ENCODE measurements at places on chromosomes 12 and 14. TPM values are rescaled to one million over a fixed set of nuclear protein-coding genes. Genes with fewer than 3 reads are reported as not detected.

DNA sequence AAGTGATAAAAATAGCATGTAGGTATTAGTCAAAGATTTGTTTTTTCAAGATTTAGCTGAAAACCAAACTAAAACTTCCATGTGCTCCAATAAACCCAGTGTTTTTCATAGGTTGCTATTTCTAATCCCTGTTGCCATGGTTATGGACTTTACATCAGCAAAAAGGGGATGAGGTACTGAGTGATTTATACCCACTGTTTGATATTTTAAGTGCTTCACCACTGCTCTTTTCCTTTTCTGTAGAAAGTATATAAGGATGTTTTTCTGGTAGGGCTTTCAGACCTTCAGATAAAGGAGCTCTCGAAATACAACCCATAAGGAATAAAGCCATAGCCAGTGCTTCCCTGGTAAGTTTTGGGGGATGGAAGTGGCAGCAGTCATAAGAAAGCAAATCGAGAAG, at the start of gene OTOGL:
TSS of gene OTOGL (plus strand) at position 279 of the 400 bp plus-strand sequence. CDS start 109,895 bp downstream, outside the sequence.
- DNase-seq, result no peak

GRCh38 chr12:8676651-8677050, 14.0 kb upstream of the MFAP5 start:
- DNase-seq, result no peak

OR6C74 gene
- not detected for total RNA-seq

DNA sequence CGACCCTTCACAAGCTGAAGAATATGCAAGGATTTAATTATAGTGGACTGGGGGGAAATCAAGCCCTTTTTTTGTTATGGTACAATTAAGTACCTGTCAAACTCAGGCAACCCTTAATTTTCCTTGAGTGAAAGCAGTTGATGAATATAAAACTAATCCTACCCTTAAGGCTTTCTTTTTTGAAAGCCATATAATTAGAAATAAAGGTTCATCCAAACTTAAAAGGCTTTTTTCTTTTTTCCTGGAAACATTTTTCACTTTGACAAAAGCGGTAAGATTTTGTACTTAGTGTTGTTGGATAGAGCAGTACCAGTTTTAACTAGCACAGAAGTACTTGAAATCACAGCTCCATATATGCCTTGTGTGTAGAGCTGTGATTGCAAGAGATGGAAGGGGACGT, 91.9 kb upstream of the MANSC4 start:
- DNase-seq, result no peak

DNA sequence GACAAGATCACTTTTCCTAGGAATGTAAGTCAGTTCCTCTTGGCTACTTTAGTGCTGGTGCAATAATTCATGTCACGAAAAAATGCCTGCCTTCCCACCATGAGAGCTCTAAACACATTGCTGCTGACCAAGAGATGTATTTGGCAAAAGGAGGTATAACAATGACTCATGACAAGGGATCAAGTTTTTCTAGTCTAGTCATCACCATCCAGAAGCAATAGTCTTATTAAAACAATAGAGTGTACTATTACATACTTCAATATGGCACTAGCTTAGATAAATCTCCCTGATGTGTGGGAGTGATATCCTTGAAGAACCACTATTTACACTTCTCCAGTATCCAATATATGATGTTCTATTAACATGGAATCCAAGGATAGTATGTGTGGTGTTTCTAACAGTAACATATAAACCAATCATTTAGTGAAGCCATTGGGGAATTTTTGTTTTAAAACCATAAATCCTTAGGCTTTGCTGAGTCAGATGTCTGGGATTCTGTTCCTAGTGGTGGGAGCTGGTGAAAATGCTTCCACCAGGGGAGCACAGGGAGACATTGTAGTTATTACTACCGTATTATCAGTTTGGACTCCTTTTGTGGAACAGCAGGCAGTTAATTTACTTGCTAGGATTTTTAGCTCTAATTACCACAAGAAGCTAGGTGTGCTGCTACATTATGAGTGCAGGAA, 1387.5 kb downstream of the LRFN5 start:
- DNase-seq, result no peak

VWF gene
- total RNA-seq, result 0.21 TPM

DNA sequence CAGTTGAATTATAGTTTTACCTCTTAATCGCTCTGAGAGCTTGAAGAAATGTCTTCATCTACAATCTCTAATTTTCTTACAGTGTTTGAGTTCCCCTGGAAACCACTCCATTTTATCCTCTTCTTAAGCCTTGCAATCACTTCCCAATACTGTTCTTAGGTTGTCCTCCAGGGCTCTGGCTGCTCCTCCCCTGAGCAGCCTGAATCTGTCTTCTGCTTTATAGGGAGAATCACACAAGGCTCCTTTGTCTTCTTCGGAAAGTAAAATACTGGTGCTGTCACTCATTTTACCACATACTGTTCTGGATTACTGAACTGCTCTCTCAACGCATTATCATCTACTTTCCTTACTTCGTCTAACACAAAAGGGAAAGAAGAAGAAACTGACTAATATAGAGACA, 133.7 kb downstream of the MDGA2 start:
- DNase-seq, result peak; percentile 5

GRCh38 chr14:42884100-42884499, 1277.4 kb downstream of the LRFN5 start:
- DNase-seq, result no peak

DNA sequence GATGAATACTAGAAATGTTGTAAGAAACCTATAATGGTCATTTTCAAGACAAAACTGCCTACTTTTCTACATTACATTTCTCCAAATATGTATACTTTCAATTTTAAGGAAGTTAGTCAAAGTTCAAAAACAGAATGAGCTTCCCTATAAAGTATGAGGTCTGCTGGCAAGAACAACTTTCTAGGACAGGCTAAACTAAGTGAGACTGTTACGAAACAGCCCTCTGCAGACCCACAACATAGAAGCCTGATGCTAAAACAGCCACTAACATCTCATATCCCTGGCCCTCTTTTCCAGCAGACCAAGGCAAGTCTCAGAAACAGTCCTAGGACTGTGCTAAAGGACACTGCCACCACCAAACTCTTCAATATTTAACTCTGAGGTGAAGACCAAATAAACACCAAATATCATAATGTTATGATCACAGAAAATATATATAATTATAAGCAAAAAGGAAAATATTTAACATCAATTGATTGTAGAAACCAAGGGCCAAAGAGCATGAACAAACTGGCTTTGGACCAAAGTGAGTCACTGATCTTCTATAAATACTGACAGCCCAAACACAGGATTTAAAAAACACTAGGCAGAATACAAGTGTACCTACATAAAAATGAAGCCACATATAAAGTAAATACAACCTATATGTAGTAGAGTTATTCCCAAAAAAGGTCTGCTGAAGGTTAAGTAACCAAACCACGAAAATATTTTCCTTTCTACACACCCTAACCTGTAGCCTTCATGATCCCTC, 27.7 kb downstream of the PPP4R3A start:
- no peak for DNase-seq

DNA sequence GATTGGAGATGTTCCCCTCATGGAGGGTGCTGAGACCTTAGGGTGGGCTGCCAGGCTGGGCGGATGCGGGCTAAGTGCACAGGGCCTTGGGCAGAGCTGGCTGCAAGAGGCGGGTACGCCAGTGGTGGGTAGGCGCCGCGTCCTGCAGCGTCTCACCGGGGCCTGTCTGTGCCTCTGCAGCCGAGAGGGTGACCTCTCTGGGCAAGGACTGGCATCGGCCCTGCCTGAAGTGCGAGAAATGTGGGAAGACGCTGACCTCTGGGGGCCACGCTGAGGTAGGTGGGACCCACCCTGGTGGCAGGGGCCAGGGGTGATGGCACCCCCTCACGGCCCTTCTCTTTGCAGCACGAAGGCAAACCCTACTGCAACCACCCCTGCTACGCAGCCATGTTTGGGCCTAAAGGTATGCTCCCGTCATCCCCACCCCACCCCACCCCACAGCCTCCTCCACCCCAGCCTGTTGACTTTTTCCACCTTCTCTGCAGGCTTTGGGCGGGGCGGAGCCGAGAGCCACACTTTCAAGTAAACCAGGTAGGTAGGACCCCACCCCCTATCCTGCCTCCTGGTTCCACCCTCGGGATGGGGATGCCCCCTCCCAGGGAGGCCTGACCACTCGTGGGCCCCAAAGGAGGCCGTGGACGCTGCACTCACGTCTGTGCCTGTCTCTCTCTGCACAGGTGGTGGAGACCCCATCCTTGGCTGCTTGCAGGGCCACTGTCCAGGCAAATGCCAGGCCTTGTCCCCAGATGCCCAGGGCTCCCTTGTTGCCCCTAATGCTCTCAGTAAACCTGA, 1.5 kb downstream of the CRIP1 start:
- DNase-seq, result no peak

- DNase-seq, result no peak
Observed at GRCh38 chr14:104666981-104667380, 22.4 kb upstream of the INF2 start.

GRCh38 chr12:68536885-68537485, 73.7 kb upstream of the RAP1B start:
- no peak for DNase-seq

GLIPR1L1 gene
- not detected for total RNA-seq

SCNN1A gene
- not detected for total RNA-seq

CCDC85C gene
- total RNA-seq, result 31.4 TPM

DNA sequence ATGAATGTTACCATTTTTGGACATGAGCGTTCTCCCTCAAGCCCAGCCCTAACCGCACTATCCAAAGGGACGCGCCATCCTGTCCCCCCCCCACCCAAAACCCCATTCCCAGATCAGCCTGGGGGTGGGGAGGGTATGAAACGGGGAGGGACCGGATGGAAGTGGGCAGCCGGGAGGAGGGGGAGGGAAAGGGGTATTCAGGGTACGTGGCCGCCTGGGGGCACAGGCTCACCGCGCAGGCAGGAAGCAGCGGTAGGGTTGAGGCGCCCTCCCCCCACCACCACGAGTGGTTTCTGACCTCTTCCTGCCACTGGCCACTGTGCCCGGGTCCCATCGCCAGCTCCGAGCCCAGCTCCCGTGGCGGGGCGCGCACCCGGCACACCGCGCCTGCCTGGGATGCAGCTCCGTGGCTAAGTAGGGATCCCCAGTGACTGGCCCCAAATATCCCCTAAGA, 1.4 kb downstream of the ACTN1 start:
- peak; percentile 23 for DNase-seq

- DNase-seq, result no peak
Observed at GRCh38 chr14:50064993-50065392, 51.4 kb downstream of the VCPKMT start.

- DNase-seq, result no peak
Observed at GRCh38 chr14:96206461-96206860, 1.8 kb downstream of the BDKRB2 start.

GRCh38 chr12:24173067-24173466, 223.6 kb upstream of the SOX5 start:
- DNase-seq, result no peak

ZNF891 gene
- total RNA-seq, result 3.9 TPM

PA2G4 gene
- total RNA-seq, result 213 TPM

KRT80 gene
- not detected for total RNA-seq

GRCh38 chr12:128098730-128099129, 168.2 kb upstream of the TMEM132C start:
- no peak for DNase-seq

- no peak for DNase-seq
Observed at GRCh38 chr12:40917561-40917960, 225.3 kb downstream of the CNTN1 start.

DNA sequence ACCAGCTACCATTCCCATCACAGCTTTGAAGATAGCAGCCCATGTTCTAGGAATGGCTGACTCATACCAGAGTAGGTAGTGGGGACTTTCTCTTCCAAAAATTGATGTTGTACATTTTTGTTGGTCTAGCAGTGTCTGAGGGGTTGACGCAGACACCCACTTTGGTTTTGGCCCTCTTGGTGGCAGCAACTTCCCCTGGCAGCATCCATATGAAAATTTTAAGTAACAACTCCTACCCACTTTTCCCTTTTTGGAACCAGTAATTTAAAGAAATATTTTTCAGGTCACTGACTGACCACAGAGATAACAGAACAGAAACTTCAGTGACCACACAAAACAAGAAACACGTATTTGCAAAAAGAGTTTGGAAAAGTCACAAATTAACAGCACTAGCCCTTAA, 162.0 kb upstream of the TMCC3 start:
- DNase-seq, result no peak

PROX2 gene
- total RNA-seq, result not detected

DNA sequence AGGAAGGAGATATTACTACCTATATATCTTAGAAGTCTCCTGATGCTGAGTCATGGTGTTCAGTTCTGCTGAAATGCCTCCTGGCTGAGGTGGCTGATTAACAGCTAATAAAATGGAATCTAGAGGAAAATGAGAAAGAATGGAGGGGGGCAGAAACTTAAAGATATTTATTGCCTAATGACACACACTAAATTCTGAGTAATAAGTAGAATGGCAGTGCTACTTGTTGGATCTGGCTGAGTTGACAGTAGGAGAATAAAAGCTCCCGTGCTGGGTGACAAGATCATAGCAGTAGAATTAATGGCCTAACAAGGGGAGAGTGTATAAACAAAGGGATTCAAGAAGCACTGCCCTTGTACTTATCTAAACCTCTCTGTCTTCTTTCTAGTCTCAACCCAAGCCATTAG, 137.5 kb downstream of the CNTN1 start:
- DNase-seq, result no peak

- DNase-seq, result no peak
Observed at GRCh38 chr12:64566831-64567517, 43.3 kb upstream of the RASSF3 start.

UNC79 gene
- 2.2 TPM for total RNA-seq

DGKA gene
- 17.1 TPM for total RNA-seq

DNA sequence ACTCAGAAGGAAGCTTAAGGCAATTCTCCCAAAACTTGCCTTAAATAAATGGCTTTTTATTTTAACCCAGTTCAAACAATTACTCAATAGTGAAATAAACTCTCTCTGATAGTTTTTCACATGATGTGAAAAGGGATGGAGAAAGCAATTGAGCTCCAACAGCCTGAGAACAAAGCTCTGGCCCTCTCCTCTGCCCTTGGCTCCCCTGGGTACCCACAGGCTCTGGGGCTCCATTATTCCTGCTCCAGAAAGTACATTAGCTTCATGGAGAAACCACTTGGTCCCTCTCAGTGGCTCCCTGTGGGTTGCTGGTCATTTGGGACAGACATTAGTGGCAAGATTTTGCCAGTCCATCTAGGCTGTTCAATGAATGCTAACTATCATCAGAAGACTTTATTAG, 242.8 kb downstream of the ATP23 start:
- DNase-seq, result no peak

CARMIL3 gene
- 9.4 TPM for total RNA-seq

DNA sequence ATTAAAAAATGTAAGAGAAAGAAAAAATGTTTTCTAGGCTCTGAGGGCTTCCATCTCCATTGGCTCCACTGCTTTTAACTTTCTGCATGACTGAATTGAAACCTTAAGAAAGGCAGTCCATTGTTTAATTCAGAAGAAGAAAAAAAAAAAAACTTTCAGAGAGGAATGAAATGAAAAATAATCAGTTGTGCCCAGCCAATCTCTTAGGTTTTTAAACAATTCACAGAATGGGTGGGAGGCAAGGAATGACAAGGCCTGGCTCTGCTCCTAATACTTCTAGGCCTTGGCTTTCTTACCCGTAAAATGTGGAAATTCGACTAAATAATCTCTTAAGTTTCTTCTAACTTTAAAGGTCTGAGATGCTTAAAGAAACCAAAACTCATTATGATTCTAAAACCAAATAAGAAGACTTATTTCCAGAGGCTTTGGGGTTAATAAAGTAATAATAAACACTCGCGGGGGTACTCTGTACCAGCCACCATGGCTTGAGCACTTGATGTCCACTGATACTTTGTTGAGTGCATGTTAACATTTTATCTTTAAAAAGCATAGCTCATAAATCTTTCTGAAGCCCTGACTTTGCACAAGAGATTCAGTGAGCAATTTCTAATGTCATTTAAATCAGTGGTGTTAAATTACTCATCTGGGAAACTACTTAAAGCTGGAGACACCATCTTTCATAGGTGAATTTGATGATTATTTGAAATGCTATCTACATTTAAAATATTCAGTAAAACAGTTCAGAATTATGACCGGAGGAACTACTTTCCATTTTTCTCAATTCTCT, 49.6 kb downstream of the STON2 start:
- no peak for DNase-seq

All from neural crest cell (in vitro differentiated cells).